Activated effector memory CD4-positive, alpha-beta T cell treated with anti-CD3 and anti-CD28 coated beads, Interleukin-2, amount 50 U/mL, for 16 hours (primary cell): ENCODE measurements at places on chromosomes 7 and 10.

DNA sequence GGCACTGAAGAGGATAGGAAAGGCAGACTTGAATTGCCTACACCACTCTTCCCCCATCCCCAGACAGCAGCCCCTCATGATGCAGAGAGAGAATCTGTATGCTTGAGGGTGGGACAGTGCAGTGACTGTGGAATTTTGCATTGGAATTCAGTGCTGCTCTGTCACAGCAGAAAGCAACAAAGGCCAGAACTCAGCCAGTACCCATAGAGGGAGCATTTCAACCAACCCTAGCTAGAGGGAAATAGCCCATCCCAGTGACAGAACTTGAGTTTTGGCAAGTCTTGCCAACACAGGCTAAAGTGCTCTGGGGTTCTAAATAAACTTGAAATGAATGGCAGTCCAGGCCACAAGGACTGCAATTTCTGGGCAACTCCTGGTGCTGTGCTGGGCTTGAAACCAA is 80.4 kb downstream of the TES start:
- DNase-seq: no peak

DNA sequence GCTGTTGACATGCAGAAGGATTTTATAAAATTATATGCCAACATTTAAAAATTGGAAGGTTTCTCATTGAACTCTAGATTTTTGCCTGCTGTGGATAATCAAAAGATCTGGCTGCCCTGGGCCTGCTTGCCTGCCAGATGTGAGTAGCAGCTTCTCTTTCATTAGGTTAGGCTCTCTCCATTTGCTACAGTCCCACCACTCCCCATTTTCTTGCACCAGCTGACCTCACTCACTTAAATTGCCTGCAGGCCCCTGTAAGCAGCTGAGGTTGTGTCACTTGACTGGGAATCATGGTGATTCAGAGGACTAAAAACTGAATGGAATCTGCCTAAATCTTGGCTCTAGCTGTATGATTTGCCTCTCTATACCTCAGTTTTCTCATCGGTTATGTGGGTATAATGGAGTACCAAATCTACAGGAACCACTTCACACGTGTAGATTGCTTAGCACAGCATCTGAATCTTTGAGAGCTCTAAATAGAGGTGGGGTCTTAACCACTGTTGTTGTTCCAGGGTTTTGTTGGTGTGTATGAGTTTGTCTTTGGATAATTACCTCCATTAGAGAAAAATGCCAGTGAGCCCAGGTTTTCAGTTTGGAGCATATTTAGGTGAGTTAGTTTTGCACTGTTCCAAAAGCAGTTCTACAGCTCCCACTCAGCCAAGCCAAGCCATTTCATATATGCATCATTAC is 18.6 kb upstream of the RAPGEF5 start:
- no peak for DNase-seq

DNA sequence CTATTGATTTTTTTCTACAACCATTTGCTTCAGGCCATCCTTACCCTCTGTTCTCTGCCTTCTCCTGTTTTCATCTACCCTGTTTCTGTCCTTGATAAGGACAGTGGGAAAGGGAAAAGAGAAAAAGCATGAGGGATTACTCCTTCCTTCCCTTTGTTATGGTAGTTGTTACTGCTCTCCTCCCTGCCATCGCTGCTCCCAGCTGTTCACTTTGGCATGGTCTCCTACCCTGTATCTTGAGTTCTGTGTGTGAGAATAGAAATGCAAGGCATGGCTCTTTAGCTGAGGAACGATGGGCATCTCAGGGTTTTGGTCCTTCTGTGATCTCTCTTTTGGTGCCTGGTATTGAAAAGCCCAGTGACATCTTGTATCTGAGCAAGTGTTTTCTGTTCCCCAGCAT is 6.4 kb downstream of the CCSER2 start:
- no peak for DNase-seq

- no peak for DNase-seq
Observed at GRCh38 chr10:104076743-104077160, 8.9 kb downstream of the COL17A1 start.

GRCh38 chr7:136664537-136664936 is 203.9 kb upstream of the CHRM2 start:
- DNase-seq: no peak

DNA sequence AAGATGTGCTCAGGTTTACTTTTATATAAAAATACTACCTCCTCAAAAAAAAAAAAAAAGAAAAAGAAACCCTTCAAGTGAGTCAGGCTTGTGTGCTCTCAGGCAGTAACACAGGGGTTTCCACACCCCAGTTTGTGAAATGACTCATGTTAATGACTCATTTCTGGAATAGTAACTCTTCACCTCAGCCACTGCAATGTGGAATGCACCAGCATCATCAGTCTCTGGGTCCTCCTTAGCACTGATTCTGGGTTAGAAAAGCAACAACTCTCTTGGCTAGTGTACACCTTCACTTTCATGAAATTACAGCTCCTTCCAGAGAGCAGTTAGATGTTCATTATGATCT is 110.6 kb downstream of the EMX2 start:
- no peak for DNase-seq

DNA sequence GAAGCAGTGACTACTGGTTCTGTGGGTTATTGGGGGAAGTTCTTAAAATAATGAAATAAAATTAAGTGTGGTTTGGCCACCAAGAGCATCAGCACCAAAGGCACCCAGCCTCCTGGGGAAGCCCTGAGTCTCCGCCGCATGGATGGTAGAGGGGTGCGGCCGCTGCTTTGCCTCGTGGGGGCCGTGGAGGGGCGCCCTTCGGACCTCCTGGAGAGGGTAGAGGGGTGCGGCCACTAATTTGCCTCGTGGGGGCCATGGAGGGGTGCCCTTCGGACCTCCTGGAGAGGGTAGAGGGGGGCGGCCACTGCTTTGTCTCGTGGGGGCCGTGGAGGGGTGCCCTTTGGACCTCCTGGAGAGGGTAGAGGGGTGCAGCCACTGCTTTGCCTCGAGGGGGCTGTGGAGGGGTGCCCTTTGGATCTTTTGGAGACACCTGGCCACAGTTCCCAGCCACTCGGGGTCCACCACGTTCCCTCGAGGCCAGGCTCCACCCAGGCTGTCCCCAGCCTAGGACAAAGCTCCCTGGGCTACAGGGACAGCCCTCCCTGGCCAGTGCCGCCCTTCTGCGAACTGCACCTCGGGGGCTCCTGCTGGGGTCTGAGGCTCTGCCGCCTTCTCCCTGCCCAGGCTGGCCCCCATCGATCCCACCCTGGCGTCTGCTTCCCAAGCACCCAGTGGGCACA is 535.1 kb downstream of the PTPRN2 start:
- no peak for DNase-seq

DNA sequence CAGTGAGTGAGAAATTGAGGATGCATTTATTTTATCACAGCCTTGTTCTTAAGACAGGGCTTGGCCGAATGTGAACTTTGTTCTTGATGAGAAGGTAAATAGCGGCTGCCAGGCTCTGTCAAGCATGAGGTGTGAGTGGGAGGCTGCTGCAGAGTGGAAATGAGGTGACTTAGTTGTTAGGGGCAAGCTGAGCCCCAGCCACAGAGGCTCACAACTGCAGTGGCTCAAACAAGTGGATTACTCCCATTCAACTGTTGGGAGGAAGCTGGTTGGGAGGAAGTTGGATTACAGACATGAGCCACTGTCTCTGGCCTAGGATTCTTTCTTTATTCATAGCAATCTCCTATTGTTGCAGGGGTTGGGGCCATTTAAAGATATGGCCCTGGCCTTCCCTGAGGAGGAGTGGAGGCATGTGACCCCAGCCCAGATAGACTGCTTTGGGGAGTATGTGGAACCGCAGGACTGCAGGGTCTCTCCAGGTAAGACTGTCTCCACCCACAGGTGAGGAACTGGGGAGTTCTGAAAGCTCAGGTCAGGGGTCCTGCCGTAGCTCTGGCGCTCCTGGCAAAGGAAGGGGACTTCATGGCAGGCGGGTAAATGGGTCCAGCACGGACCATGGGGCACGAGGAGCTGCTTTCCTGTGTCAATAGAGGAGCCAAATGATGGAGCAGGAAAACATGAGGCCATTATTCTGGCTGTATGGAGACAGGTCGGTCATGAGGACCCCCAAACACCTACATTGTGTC is 7.1 kb downstream of the ZSCAN25 start:
- no peak for DNase-seq

DNA sequence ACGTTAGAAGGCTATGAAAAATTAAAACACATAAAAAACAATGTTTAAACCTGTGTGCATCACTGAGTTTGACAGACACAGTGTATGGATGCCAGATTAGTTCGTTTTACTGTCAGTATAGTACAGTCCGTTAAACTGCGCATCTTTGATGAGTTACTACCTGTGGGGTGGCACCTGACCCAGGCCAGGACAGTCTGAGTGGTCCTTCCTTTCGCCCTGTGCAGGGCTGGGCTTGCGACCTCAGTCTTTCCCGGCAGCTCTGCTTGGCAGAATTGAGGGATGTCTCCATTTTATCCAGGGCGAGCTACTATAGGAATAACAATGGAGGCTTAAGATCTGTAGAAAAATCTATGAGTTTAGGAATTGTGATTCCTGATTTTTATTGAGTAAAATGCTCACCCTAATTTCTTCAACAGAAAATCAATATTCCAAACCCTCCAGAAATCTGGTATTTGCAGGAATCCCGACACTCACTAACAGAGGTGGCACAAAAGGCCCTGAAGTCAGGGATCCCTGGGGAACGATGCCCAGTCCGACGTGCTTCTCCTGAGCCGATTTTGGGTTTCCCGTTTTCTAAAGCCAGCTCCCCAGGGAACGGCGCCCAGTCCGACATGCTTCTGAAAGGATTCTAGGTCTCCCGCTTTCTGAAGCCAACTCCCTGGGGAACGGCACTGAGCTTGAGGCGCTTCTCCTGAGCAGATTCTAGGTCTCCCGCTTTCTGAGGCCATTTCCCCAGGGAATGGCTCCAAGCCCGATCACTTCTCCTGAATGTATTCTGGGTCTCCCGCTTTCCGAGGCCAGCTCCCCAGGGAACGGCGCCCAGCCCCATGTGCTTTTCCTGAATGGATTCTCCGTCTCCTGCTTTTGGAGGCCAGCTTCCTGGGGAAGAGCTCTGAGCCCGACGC is 377.6 kb downstream of the DNAJB6 start:
- DNase-seq: no peak

DNA sequence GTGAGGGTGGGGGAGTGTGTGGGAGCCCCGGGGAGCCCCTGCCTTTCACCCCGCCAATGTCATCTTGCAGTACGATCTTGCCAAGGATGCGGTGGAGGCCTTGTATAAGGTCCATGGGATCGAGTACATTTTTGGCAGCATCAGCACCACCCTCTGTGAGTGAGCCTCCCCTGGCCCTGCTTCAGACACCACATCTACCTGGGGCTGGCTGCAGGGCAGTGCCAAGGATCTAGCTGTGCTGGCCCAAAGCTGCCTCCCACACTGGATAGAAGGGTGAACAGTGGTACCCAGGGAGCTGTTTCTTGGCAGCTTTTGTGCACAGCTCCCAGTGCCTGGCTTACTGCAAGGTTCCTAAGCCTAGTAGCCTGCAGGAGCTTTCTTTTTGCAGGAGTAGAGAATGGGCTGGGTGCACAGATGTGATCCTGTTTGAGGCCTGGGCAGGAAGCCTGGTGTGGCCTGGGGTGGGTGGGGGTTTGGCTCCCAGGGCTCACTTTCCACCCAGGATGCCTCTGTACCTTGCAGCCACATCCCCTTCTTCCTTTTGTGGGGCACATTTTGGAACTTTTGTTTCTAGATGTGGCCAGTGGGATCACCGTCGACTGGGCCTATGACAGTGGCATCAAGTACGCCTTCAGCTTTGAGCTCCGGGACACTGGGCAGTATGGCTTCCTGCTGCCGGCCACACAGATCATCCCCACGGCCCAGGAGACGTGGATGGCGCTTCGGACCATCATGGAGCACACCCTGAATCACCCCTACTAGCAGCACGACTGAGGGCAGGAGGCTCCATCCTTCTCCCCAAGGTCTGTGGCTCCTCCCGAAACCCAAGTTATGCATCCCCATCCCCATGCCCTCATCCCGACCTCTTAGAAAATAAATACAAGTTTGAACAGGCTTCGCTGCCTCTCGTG is 12.2 kb upstream of the CPA1 start:
- DNase-seq: peak; percentile 44

GRCh38 chr10:125076891-125077541 is 83.3 kb downstream of the CTBP2 start:
- no peak for DNase-seq

DNA sequence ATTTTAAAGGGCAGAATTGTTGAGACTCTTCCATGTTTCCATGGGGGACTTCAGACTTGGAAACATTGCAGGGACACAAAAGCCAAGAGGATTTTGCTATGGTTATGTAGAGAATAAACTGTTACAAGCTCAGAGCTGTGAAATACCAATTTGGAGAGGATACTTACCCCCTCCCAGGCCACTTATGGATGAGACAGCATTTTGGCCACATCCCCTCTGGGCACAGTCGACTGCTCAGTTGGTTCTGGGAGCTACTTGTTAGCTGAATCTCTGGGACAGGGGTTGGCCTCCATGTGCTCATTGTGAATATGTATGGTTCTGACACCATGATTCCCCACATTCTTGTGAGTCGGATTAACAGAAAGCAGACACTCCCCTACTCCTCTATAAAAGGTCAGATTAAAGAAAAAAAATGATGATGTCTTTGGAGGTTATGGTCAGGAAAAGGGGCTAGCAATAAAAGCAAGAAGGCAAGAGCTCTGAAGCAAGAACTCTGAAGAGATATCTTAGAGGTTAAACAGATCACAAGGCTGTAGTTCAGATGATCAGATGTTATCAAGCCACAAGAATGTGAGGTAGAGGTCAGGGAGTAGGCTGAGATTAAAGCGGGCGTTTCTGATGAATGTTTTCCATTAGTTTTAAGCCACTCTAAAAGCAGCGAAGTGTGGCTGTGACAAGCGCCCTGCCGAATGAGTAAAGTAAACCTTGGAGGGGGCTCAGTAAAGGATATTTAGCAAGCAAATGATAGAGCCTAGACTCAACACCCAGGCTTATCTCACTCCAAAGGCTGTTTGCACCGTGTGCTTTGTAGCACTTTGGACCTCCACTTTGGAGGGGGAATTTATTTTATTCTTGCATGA is 17.2 kb downstream of the STAMBPL1 start:
- DNase-seq: peak; percentile 72

- DNase-seq: no peak
Observed at GRCh38 chr7:126803060-126803665, 449.6 kb downstream of the GRM8 start.

GRCh38 chr10:119705434-119705831 is 20.4 kb upstream of the INPP5F start:
- DNase-seq: peak; percentile 69

DNA sequence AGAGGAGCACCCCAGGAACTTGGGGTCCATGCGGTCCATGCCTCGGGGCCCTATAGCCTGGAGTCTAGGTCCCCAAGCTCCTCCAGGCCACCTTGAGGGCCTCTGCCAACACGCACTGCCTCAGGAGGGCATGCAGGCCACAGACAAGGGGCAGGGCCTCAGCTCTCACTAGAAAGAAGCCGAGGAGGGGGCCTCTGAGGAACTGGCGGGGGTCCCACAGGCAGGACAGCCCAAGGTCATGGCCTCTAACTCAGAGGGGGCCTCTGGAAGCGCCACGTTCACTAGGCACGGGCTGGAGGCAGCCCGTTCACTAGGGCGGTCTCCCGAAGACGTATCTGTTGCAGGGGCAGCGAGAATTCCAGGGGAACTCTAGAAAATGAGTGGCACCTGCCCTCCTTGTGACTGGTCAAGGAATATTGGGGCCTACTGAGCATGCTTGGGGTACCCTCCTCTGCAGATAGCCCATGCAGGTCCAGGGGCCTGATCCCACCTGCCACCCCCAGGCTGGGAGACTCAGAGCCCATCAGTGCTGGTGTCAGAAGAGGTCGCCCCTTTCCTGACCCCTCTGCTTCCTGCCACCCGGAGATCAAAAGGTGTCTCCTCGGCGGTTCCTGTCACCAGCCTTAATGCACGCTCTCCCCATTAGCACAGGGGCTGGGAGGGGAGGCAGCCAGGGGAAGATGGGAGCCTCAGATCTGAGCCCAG is 86.7 kb upstream of the RET start:
- no peak for DNase-seq
